ENCODE measurements at places on chromosomes 6 and 20. TPM values are rescaled to one million over a fixed set of nuclear protein-coding genes. Genes with fewer than 3 reads are reported as not detected.
A peak's percentile ranks its signal among the peaks of the same experiment; 100 is the strongest.

The ABHD16B gene
- total RNA-seq, result not detected

The SSR1 gene
- 170 TPM for total RNA-seq

The LAMA5 gene
- total RNA-seq, result 44.6 TPM

The SIRPD gene
- total RNA-seq, result not detected

The DNAH8 gene
- 0.03 TPM for total RNA-seq

The TNFRSF6B gene
- total RNA-seq, result 3.3 TPM

GRCh38 chr20:38098952-38099351 lies 65.4 kb downstream of the RPRD1B start:
- DNase-seq, result no peak

DNA sequence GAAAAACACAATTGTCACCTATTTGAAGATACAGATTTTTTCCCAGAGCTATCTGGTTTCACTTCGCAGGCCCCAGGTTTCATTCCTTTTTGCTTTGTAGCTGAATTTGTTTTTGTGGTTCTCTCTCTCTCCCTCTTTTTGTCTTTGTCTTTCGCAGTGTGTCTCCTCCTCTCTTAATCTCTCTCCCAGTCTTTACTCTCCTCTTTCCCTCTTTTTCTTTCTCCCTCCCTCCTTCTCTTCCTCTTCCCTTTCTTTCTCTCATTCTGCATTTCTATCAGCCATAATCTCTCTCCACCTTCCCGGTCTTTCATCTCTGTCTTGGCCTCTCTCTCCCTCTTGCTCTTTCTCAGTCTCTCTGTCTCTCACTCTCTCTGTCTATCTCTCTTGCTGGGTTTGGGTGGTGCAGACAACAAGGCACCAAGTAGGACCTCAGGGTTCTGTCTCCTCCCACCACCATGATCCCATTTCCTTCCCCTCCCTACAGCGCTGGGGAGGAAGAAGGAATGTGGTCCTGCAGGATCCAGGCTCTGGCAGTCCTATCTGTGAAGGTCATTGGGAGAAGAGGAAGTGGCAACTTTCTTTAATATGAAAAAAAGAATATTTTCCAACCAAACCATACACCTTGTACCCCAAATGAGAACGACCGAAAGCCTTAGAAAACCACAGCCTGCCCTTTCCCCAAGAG lies 63.2 kb downstream of the BANF2 start:
- DNase-seq, result no peak

DNA sequence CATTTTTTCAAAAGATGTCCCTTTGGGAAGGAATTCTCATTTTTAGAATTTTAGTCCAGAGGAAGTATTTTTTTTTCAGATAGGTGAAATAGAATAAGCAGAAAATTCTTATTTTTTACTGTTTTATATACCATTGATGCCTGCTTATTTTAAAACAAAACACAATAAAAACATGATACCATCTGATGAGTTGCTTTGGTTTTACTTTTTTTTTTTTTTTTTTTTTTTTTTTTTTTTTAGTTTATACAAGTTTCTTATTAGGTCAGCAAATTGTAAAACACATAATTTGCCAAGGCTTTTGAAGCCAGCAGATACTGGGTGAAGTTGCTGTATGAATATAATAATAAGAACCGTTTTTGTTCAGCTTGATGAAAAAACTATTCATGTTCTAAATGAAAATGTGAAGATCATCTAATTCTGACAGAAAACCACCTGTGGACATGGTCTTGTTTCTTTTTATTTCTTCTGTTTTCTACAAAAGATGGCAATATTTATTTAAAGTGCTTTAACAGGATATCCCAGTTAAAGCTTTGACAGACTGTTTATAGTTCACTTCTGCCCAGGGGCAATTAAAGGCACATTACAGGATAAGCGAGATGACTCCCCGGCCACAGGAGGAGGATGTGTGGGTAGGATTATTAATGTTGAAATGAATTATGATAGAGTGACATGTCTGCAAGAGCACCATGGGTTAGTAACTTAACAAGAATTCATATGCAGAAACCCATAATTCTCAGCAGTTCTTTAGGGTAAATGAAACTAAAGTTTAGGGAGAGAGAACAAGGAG lies 31.1 kb downstream of the MYB start:
- no peak for DNase-seq

- DNase-seq, result no peak
Observed at GRCh38 chr6:112245511-112246203, 8.7 kb downstream of the LAMA4 start.

DNA sequence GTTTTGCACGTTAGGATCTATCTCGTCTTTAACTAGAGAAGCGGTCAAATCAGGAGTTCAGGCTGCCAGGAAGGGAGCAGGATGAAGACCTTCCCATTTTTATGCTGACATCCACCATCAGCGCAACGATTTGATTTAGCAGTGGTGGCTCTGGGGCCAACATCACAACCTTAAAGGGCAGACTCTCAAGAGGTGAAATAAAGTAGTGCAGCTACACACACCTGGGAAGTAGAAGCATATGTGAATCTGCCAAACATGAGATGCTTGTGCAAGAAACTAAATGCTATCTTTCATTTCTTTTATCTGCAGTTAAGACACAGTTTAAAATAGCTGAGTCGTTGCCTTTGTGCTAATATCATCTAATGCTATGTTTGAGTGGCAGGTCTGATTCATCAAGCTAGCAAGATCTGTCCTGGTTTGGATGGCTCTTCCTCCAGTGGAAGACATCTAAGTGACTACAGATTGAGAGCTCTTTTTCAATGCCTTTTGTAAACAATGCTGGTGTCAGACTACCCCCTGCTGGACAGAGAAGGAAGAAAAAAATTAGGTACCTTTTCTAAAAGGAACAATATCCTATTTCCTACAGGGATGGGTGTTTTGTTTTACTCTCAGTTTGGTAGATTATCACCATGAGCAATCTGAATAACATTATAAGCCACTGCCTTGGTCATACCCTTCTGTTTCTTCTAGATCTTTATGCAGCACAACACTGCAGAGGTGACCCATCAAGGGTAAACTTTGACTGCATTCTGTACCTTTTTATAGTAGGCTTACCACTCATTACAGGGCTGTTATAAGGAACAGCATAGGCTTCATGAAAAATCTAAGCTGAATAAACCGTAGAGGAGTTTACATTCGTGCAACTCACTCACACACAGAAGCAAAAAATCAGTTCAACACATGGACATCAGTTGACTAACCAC lies 171.6 kb upstream of the FBXL4 start:
- DNase-seq, result peak; percentile 67

DNA sequence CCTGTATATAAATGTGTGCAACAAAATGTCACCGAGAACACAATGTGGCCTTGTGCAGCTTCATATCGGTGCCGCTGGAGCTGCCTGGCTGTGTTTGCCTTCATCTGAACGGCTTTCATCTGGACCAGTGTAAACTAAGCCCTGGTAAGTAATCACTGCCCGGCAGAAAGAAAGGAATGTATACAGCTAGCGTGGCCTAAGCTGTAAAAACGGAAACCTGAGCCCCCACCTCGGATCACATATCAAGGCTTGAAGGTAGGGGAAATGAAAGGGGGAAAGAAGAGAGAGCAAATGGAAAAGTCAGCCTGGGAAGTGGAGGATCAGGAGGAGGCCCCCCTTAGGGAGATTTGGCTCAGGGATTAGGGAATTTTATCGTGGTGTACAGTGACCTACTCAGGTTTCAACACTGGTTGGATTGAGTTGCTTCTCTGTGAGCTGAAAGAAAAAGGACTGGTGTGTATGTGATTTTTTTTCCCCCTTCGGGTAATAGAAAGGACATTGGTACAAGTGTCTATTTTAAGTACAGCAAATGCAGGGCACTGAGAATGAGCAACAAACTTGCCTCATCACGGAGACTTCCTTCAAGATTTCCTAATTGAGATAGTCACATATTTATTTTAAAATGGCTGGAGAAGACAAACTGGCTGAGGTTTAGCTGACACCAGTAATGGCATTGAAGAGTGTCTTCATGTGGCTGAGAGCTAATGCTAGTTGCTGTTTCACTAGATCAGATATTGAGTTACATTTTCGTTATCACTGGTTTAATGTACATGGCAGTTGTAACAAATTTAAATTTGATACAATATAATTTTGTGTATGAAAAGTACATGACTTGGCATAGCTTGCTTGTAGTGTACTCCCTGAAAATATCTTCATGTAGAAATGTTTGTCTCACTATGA lies 3.5 kb downstream of the SOBP start:
- DNase-seq, result peak; percentile 31

DNA sequence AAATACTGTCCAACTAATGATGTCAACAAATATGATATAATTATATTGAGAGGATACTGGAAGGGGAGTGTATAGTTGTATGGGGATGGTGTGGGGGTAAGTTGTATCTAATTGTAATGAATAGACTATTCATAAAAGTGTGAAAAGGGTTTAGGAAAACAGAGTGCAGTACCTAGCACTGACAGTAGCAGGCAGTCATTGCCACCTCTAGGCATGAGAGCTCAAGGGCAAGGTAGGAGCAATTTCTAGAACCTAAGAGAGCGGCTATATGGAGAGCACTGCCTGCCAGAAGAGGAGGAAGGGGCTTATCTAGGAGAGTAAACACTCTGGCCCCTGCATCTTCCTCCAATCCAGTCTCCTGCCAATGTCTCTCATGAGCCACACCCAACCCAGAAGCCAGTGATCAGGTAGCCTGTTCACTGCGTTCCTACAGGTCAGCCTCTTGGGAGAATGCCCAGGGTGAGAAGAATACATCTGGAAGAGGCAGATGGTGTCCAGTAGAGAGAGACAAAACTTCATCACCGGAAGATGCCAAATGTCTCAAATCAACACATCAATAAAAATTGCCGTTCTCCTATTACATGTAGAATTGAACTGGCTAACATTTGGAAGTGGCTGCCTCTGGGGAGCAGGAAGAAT lies 200.0 kb downstream of the LY86 start:
- DNase-seq, result no peak

DNA sequence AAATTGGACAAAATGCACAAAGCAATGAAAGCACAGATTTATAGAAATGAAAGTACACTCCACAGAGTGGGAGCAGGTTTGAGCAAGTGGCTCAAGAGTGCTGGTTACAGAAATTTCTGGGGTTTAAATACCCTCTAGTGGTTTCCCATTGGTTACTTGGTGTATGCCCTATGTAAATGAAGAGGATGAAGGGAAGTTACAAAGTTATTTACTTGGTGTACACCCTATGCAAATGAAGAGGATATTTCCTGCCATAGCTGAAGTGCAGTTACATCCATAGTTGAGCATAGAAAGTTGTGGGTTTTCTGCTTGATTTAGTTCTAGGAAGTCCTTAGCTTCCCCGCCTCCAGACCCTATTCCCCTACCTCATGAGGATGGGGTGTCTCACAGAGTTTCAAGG lies 22.7 kb downstream of the BCAS1 start:
- DNase-seq, result no peak

GRCh38 chr20:50335105-50335504 lies 144.5 kb downstream of the CEBPB start:
- peak; percentile 68 for DNase-seq

DNA sequence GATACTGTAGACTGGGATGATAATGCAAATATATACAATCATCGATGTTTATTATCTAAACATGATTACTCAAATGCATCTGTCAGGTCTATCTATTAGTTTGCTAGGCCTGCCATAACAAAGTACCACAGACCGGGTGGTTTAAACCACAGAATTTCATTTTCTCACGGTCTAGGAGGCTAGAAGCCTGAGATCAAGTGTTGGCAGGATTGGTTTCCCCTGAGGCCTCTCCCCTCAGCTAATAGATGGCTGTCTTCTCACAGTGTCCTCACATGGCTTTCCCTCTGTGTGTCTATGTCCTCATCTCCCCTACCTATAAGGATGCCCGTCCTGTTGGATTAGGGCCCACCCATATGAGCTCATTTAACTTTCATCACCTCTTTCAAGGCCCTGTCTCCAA lies 512.6 kb upstream of the SLC35B3 start:
- no peak for DNase-seq

DNA sequence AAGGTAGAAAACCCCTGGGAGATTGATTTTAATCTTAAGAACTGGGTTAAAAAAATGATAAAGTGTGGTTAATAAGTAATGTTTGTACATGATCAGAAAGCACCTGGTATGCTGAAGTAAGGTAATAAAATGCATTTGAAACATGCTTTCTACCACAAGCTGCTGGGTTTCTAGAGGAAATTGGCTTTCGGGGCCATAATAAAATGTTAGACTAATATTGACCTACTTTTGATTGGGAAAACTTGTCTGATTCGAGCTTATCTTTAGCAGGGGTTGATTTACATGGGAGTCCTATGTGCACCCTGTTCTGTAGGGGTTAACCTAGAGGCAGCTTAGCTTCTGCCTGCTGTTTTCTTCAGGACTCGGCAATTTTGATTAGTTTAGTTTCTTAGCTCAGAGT lies 50.5 kb downstream of the CRYBG1 start:
- DNase-seq, result peak; percentile 19

DNA sequence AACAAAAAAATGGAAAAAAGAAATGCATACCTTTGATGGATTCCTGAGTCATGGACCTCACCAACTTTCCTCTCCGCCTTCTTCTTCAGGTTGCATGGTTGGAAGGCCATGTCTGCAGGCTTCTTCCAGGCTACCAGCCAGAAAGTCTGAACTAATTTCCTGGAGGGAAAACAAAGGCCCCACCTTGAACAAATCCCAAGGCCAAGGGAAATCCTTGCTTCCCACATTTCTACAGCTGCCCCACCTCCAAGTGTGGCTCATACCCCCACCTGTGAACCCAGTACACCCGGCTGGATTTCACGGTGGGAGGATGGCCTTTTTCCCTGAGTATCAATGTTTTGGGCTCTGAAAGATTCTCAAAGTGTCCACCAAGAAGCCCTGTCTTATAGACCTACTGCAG lies 22.4 kb downstream of the IL17A start:
- DNase-seq, result no peak

DNA sequence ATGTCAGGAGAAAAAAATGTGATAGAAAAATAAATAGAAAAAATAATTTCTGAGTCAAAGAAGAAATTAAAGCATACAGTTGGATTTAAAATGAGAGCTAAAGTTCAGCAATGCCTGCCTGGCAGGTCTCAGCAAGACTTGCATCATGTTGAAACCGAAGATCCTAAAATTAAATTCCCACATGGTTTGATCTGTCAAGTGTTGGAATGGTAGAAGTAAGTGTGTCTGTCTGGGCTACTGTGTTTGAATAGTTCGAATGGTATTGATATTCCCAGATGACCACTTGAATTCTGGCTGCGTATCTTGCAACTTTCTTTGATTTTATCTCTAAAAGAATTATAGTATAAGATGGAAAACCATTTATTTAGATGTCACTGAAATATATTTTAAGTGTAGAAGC lies 1349.6 kb downstream of the EPHA7 start:
- DNase-seq, result no peak

Measured in hepatocyte (in vitro differentiated cells).